ENCODE measurements at places on chromosomes 2 and 18.

DNA sequence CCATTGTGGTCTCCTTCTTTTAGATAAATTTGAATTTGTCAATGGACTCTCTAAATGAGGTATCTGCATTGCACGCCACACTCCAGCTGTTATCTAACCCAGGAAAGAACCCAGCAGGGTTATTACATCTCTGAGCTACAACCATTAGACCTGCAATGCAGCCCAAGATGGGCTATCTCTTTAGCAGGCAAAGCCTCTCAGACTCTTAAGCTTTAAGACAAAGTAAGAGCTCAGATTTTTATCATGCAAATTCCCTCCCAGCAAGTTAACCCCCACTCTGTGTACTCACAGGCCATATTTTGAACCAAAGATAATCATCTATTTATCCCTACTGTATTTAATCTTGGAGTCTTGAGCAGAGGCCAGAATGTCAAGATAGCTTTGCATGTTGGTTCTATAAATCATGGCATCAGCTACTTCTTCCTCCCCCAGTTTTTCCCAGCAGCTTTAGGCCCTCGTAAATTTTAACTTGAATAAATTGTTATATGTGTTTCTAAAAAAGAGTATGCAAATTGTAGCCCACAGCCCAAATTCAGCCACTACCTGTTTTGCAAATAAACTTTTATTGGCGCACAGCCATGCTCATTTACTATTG lies 273.7 kb upstream of the PKDCC start:
- DNase-seq = no peak

DNA sequence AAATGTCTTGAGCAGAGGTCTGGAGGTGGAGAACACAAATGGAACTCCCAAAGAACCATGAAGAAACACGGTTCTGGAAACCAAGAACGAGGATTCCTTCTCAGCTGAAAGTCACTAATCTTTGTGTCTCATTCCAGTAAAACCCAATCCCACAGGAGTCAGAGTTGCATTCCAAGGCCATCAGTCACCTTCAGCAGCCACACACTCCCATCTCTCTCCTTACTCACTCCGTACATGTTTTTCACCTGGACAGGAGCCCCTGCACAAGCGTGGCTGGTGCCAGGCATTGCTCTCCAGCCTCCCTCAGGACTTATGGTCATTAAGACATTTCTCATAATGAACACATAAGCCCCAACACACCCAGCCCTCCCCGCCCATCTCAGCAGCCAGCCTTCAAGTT lies 175.4 kb upstream of the SIX2 start:
- no peak for DNase-seq

DNA sequence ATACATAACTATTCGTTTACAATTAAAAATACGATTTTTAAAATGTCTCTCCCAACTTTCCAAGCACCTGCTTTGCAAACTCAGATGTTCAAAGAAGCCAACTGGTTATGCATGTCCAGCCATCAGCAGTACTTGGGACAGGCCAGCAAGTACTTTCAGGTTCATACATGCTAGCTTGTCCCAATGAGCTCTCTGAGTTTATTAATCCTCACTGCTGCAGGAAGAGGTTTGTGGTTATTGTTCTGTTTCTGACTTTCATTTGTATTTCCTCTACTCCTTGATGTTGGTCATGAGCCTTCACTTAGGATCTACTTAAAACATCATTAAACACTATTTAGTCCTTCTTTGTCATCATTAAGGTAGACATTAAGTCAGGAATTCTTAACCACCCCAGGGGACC lies 374.1 kb downstream of the LRATD1 start:
- DNase-seq = no peak

- no peak for DNase-seq
These were observed 244.2 kb downstream of the EXOC6B start for GRCh38 chr2:72581560-72582181.

GRCh38 chr18:48017635-48018034 lies 87.2 kb upstream of the SMAD2 start:
- peak; percentile 93 for DNase-seq

DNA sequence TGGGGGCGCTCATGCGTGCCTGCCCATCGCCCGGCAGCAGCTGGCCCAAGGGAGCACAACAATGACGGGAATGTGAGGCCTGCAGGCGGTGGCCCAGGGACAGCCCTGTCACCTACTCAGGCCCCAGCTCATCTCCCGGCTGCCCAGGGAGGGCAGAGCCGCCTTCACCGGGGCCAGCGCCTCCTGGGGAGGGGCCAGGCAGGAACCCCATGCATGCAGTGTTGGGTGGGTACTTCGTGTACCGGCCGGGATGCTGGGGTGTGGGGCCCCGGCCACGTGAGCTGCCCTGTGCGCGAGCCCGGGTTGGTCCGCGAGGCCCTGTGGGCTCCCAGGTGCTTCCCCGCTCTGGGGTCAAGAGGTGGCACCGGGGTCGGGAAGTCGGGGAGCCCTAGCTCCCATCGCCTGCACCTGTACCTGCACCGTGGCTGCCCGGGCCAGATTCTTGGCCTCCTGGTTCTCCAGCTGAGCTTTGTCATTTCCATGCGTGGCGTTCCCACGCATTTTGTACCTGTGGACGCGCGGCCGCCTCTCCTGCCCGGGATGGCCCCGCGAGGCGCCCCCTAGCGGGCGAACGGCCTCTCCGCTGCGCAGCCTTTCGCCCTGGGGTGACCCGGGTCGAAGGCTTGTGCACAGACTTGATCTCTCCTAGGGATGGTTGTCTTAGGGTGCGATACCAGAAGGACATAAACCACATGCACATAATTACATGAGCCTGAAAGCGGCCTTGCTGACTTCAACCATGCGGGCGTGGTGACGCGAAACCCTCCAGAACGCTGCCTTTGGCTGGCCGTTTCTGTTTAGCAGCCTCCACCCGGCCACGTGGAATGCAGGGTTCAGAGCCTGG lies 950 bp downstream of the KLHL30 start:
- DNase-seq = no peak

- no peak for DNase-seq
These were observed 167.9 kb downstream of the HRH4 start for GRCh38 chr18:24628326-24628725.

DNA sequence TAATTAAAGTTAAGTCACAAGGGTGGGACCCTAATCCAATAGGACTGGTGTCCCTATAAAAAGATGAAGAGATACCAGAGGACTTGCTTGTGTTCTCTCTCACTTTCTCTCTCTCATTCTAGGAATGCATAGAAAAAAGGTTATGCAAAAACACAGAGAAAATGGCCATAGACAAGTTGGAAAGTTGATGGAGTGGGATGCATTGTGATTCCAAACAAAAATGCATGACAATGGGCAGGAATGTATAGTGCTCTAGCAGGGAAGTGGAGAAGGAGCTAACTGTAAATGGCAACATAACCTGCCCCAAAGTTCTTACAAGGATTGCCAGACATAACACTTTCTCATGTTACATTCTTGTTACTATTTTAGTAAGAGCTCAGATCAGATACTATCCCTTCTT lies 301.6 kb upstream of the LRATD1 start:
- no peak for DNase-seq

DNA sequence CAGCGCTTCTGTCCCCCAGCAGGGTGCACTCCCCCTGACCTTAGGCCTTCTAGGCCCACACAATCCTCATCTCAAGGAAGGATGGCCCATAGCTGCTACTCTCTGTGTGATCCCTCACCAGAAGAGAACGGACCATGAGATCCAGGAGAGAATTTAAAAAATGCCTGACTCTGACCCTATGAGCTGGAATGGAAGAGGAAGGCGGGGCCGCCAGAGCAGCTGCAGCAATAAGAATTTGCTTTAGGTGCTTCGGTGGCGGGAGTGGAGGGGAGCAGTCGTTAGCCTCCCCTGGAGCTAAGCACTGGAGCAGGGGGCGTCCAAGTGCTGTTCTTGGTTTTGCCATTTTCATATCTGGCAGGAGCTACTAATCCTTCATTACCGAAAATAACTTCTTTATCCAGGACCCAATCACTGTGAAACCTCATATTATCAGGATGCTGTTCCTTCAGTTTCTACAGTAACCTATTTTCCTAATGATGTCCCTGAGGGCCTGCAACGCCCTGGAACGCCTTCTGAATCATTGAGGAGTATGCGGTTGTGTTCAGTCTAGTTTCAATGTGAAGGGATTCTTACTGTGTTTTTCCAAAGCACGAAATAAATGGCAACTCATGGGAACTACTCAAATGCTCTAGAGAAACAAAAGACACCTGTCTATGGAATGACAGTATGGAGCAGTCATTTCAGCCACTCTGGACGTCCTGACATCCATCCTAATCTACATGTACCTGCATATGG lies 105.1 kb upstream of the SIX2 start:
- DNase-seq = no peak

DNA sequence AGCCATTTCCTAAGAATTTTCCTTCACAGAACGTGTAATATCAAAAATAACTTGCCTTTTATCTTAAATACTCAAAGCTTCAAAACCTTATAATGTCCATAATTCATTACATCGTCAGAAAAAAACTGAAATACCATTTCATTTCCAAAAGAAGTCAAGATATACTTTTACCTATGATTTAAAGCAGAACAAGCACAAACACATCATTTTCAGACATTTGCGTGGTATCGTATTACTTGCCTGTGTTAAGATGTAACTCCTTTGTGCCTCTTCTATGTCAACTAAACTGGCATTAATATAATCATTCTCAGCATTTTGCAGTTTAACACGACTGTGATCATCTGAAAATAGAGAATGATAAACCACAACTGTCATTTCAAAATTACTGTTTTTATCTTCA lies 47.5 kb downstream of the PTPN2 start:
- DNase-seq = no peak

- DNase-seq = peak; percentile 89
These were observed 56.6 kb downstream of the UBE2E3 start for GRCh38 chr2:181036848-181037603.

DNA sequence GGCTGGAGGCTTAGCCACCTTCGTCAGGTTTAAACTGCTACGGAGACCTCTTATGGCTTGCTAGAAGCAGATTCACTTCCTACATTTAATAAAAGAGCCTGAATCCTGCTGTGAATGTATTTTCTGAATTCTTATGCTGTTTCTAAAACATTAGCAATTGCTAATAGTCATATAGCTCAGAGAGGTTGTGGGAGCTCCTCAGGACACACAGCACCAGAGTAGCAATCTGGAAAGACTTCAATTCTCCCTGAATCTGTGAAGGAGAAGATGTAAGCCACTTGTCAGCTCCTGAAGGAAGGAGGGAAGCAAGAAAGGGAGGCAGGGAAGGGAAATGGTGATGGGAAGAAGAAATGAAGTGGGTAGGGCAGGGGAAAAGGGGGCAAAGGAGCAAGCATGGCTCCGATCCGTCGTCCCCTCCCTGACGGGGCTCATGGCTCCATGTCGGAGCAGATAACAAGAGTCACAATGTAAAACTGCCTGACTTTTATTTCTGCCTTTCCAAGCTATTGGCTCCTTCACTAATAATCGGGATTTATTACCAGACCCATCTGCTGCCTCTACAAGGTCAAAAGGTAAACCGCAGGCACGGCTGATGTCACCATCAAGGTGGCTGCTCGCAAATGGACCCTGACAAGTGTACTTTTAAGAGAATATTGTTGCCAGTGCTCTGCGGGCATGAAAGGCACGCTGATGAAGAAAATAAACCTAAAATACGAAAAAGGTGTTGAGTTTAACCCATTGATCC lies 656.0 kb upstream of the SALL3 start:
- DNase-seq = no peak

GRCh38 chr2:3146772-3147650 lies 230.6 kb downstream of the EIPR1 start:
- DNase-seq = no peak

- no peak for DNase-seq
These were observed 345.9 kb upstream of the HS6ST1 start for GRCh38 chr2:128664499-128664971.

- DNase-seq = no peak
These were observed 42.9 kb downstream of the MYL12B start for GRCh38 chr18:3304832-3305231.

DNA sequence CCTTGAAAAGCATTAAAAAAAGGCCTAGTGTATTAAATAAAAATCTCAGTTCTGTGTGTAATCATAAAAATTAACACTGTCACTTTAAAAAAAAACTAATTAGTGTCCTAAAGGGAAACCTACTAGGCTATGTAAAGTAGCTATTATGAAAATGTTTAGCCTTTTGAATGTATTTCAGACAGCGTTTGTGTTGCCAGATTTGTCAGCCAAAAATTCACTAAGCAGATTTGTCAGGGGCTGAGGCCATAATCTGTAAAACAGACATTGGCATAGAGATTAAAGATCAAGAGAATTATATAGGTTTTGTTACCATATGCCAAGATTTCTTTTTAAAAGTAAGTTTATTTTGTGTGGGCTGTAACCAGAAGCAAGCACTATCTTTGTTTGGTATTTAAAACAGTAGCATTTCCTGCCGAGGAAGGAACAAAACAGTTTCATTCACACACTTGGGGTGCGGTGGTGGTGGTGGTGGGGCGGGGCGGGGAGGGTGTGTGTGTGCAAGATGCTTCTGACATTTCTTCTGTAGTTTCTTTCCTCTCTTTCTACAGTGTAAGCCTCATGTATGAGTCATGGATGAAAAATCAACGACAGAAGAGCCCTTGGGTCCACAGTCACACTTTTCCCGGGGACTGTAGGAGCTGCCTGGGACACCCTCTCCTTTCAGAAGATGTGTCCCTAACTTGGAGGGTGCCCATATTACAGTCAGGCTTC lies 328.5 kb upstream of the FANCL start:
- no peak for DNase-seq

- no peak for DNase-seq
These were observed 32.9 kb upstream of the RNF149 start for GRCh38 chr2:101341421-101341820.

- no peak for DNase-seq
These were observed 42.9 kb downstream of the FSHR start for GRCh38 chr2:49111456-49111855.

- DNase-seq = no peak
These were observed 533.3 kb downstream of the SOCS6 start for GRCh38 chr18:70822117-70822516.

DNA sequence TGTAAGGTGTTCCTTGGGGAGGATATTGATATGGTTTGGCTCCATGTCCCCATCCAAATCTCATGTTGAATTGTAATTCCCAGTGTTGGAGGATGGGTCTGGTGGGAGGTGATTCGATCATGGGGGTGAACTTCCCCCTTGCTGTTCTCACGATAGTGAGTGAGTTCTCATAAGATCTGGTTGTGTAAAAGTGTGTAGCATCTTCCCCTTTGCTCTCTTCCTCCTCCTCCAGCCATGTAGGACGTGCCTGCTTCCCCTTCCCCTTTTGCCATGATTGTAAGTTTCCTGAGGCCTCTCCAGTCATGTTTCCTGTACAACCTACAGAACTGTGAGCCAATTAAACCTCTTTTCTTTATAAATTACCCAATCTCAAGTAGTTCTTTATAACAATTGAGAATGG lies 458.7 kb downstream of the LPIN1 start:
- no peak for DNase-seq

- no peak for DNase-seq
These were observed 90.8 kb upstream of the ATL2 start for GRCh38 chr2:38467768-38468455.

- DNase-seq = no peak
These were observed 83.1 kb downstream of the LYPD6 start for GRCh38 chr2:149413487-149413886.

GRCh38 chr2:80548469-80548868 lies 243.9 kb upstream of the LRRTM1 start:
- DNase-seq = no peak

All from fibroblast of gingiva (primary cell).